AG08395 (cell line): ENCODE measurements at places on chromosomes 13 and 19.

DNA sequence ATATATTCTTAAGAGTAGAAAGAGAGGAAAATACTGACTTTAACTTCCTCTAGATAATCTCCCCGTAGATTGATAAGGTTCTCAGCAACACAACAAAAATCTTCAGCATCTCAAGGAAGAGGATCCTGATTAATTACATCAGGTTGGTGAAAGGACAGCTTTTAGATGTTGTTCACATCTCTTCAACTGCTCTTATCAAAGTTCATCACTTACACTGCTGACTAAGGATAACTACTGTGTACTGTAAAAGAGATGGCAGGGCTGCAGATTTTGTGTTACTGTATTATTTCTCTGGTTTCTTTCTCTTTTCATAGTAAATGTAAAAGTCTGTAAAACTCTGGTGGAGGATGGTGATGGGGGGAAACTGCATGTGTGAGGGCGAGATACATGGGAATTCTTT is 133.7 kb downstream of the PCDH9 start:
- DNase-seq: no peak

- DNase-seq: peak; percentile 9
Measured at GRCh38 chr19:14495672-14496028, 277 bp downstream of the GIPC1 start.

GRCh38 chr13:50691176-50691680 is 152.3 kb downstream of the DLEU7 start:
- DNase-seq: no peak

DNA sequence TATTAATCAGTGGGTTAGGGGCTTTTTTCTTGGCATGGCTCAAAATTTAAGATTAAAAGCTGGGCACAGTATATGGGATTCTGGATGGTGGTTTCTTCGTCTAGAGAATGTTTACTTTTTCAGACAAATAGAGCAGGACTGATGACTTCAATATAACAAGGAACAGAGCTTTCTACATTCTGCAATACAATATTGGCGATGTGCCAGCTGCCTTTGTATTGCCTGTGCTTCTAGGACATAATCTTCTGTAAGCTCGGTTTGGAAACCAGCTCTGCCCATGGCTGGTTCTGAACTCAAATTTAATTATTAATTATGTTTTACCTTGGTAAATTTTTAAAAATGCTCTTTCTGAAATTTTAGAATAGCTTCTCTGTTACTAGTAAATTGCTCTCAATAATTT is 139.1 kb upstream of the TRPC4 start:
- no peak for DNase-seq

DNA sequence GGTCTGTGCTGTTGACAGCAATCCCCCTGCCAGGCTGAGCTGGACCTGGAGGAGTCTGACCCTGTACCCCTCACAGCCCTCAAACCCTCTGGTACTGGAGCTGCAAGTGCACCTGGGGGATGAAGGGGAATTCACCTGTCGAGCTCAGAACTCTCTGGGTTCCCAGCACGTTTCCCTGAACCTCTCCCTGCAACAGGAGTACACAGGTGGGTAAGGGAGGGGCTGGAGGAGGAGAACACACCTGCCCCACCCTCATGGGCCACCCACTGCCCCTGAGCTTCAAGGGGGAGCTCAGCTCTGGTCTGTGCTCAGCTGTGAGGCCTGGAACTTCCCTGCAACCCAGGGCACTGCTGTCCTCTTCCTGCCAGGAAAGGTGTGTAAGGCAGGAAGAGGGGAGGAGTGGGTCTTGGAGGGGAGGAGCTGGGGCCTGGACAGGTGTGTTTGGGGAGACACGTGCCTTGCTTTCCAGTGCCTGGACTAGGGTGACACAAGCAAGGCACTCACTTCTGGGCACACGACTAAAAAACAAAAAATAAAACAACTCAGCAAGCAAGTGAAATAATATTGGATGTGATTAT is 3.9 kb downstream of the SIGLEC7 start:
- no peak for DNase-seq

DNA sequence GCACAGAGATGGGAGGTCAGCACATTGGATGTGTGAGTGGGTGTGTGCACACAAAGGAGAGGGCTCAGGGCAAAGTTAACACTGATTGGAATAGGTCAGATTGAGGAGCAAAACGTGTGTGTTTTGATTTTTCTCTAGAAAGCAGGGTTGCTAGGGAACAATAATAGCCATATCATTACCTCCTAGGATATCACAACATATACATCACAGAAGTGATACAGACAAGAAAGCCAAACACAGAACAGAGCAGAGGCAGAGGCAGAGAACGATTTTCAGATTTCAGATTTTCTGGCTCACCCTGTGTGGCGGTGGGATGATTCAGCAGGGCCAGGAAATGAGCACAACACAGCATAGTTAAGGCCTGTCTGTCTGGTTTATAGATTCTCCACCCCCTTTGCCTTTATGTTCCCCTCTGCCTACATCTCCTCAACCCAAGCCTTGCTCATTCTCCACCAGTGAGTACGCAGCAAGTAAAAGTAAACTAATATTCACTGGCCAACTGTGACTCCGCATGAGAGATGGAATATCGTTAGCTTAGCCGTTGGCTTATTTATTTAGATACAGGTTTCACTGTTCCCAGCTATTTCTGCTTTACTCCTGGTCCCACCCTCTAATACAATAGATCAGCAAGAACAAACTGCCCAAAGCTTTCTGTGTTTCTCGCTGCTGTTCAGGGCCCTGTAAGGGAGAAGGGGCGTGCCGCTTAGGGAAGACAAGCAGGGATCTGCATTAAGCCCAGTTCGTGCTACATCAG is 182.7 kb upstream of the TSC22D1 start:
- peak; percentile 81 for DNase-seq
